Renal cortex interstitium (tissue), 15 donors: ENCODE measurements at places on chromosomes 3 and 15. TPM values are rescaled to one million over a fixed set of nuclear protein-coding genes. Genes with fewer than 3 reads are reported as not detected.

- no peak for DNase-seq
These were observed 427.9 kb downstream of the WDR72 start for GRCh38 chr15:53331328-53332190.

GRCh38 chr15:96119734-96120133, 210.8 kb upstream of the NR2F2 start:
- DNase-seq, result no peak

GRCh38 chr3:140244893-140245292, 309.9 kb downstream of the CLSTN2 start:
- no peak for DNase-seq

- no peak for DNase-seq
These were observed 88.6 kb downstream of the NR1I2 start for GRCh38 chr3:119870512-119870911.

- no peak for DNase-seq
These were observed 5.2 kb downstream of the TPRA1 start for GRCh38 chr3:127585163-127585812.

DNA sequence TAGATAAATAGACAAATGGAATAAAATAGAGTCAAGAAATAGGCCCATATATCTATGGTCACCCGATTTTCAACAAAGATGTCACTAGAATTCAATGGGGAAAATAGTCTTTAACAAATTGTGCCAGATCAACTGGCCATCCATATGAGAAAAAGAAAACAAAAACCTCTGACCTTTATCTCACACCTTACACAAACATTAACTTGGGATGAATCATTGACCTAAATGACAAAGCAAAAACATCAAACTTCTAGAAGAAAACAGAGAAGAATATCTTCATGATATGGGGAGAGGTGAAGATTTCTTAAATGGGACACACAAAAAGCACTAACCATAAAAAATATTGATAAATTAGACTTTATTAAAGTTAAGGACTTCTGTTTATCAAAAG, 31.9 kb downstream of the ITGA11 start:
- no peak for DNase-seq

GRCh38 chr3:154182322-154182922, 61.2 kb downstream of the ARHGEF26 start:
- DNase-seq, result no peak

DNA sequence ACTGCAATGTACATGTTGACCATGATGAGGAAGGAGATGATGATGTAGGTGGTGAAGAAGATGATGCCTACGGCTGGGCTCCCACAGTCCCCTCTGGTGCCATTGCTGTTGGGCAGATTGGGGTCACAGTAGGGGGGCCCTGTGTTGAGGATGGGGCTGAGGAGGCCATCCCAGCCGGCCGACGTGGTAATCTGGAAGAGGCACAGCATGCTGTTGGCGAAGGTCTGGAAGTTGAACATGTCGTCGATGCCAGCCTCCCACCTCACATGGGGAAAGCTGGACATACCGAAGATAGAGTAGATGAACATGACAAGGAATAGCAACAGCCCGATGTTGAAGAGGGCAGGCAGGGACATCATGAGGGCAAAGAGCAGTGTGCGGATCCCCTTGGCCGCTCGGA, 48.6 kb upstream of the SCN5A start:
- no peak for DNase-seq

- DNase-seq, result no peak
These were observed 140.8 kb downstream of the TP63 start for GRCh38 chr3:189771842-189772450.

GRCh38 chr3:184590795-184591194, 29.2 kb downstream of the EPHB3 start:
- no peak for DNase-seq

DNA sequence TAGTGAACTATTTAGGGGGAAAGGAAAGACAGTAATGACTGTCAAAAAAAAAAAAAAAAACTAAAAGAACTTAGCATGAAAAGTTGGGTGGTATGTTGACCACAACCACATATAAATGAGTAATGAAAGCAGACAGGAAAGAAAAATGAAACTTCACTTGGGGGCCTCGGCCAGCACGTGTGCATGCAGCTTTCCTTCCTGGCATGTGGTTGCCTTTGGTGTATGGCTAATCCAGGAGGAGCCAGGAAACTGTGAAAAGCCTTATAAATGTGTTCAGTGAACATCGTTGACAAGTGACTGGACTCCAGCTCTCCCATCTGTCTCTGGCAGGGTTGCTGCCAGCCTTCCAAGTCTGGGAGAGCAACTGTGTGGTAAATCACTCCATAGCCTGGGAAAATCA, 195.1 kb downstream of the DTWD1 start:
- no peak for DNase-seq

GRCh38 chr3:41075975-41076374, 123.3 kb upstream of the CTNNB1 start:
- DNase-seq, result no peak

DNA sequence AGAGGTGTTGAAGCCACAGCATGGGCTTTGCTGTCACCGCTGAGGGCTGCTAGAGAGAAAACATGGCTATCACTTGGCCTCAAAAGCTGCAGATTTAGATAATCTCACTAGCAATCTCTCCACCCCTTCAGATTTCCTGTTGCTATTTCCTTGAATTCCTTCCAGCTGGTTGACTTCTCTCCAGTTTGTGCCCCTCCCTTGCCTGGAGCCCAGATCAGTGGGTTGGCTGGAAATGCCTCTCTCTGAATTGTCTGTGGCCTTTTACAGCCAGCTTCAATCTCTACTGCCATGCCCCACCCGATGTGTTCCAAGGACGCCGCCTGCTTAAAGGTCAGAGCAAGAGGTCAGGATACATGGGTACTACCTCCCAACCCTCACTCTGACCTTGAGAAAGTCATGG, 294.1 kb downstream of the NTRK3 start:
- DNase-seq, result no peak

DNA sequence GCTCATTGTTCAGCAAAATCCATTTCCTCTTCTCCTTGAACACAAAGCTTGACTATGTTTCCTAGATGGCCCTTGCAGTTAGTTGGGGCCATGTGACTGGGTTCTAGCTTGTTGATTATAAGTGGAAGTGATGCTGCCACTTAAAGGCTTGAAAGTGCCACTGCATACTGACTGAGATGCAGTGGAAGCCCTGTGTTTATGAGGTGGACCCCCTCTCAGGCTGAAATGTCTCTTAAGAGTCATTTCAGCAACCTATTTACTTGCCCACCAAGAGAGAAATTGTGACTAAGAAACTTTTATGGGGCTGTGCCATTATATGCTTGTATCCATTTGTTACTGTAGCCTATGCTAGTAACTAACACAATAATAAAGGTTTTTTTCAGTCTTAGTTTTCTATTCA, 8.4 kb upstream of the ANP32A start:
- no peak for DNase-seq

DNA sequence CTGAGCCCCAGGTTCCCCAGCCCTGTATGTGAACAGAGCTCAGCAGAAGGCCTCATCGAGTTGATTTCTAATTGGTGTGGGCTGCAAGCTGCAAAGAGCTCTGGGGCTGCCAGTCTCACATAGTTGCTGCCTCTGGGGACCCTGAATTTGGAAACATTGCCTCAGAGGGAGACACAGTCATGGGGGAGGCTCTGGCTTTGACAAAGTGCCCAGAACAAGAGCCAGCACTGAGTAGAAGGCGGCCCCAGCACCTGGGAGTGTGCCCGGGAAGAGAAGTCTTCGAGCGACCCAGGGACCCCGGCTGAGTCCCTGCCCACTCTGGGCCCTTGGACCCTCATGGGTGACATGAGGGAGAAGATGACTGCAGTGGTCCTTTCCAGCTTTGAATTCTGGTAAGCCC, 7.3 kb downstream of the NTRK3 start:
- DNase-seq, result no peak

DNA sequence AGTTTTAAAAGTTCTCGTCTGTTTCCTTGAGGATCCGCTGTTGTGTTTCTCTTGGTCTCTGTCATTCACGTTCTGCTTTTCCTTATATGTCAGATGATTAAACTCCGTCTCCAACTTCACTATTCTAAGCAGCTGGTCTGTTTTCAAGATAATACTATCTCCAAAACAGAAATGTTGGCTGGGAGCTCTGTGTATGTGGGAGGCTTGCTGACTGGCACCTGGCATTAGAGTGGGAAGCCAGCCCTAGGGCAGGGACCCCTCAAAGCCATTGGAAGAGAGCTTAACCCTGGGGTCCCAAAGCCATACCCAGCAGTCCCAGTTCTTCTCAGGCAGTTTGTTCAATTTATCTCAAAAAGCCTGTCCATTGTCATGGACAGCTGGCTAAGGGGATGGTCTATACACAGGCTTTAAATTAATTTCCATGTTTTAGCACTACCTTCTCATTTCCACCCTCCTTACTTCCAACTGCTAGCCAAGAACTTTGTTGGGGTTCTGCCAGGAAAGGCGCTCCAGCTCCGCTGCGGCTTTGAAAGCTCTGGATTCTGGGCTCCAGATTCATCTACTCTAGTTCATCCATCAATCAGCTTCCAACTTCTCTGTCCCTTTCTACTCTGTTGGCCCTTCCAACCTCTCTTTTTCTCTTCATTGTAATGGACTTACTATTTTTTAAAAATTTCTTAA, 9.2 kb downstream of the BTBD1 start:
- no peak for DNase-seq

DNA sequence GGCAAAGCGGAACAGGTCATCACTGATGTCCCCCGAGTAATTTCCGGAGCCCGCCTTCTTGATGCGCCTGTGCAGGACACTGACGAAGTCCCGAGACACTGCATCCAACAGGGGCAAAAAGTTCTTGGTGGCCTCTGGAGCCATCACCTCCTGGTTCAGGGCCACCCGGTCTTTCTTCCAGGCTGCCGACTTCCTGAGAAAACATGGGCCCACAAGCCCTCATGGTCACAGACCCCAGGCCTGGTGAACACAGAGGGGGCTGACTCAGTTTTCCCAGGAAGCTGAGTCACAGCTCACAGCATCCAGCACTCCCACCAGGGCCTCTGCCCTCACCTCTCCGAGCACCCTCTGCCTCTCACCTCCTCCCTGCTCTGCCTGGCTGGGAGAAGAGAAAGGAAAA, 22.4 kb downstream of the CYP11A1 start:
- no peak for DNase-seq

GRCh38 chr3:13133471-13133981, 60.3 kb upstream of the IQSEC1 start:
- DNase-seq, result no peak

DNA sequence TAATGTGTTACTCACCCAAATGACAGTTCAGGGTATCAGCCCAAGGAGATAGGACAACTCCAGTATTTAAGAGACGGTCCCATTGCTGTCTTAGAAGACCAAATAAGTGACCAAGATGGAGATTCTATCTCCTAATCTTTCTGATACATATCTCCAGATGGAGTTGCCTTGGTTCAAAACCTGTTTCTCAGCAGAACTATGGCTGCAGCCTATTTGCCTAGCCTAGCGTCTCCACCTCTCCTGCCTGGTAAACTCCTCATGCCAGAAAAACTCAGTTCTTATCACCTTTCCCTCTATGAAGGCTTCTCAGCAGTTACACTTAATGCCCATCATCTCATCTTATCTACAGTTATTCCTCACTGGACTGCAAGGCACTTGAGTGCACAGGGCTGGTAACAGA, 1.2 kb upstream of the CSPG5 start:
- no peak for DNase-seq

- DNase-seq, result no peak
These were observed 60.6 kb upstream of the GCNT3 start for GRCh38 chr15:59550956-59551355.

GRCh38 chr3:46661776-46662766, 31.4 kb downstream of the ALS2CL start:
- DNase-seq, result no peak

The MYO9A gene
- 34.2 TPM for polyA plus RNA-seq

The COL8A1 gene
- 6.8 TPM for polyA plus RNA-seq

The KBTBD13 gene
- polyA plus RNA-seq, result 0.03 TPM

The MORC1 gene
- 0.59 TPM for polyA plus RNA-seq

The DHFR2 gene
- 11.1 TPM for polyA plus RNA-seq
